ENCODE measurements at places on chromosomes 5 and 9. TPM values are rescaled to one million over a fixed set of nuclear protein-coding genes. Genes with fewer than 3 reads are reported as not detected.

Gene TAF11L10
- not detected for total RNA-seq

Gene SPAG8
- total RNA-seq: 0.55 TPM

Gene ADRB2
- 0.18 TPM for total RNA-seq

Gene KDM4C
- total RNA-seq: 43.4 TPM

Gene PCDHB15
- 0.28 TPM for total RNA-seq

Gene UNC5A
- total RNA-seq: not detected

Gene PDE6A
- total RNA-seq: not detected

Gene NR4A3
- 0.30 TPM for total RNA-seq

Measured in smooth muscle cell of the umbilical artery (primary cell).